ENCODE measurements at places on chromosomes 6 and 20. TPM values are rescaled to one million over a fixed set of nuclear protein-coding genes. Genes with fewer than 3 reads are reported as not detected.
A peak's percentile ranks its signal among the peaks of the same experiment; 100 is the strongest.

GRCh38 chr6:74805916-74806696 is 399.7 kb downstream of the COL12A1 start:
- no peak for DNase-seq

DNA sequence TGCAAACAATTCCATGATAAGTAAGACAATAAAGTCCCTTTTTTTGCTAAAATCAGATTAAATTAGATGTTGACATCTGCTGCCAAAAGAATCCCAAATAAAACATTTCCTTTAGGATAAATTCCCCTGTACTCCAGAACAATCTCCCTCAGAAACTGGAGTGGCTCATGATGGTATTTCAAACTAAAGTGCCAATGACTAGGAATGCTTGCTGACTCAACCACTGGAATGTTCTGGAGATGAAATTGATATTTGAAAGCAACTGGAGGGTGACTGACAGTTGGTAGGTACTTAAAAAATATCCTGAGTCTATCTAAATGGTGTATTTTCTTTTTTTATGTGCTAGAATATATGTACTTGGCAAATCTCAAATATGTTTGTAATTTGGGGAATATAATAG is 350.1 kb upstream of the TSHZ2 start:
- DNase-seq: no peak

DNA sequence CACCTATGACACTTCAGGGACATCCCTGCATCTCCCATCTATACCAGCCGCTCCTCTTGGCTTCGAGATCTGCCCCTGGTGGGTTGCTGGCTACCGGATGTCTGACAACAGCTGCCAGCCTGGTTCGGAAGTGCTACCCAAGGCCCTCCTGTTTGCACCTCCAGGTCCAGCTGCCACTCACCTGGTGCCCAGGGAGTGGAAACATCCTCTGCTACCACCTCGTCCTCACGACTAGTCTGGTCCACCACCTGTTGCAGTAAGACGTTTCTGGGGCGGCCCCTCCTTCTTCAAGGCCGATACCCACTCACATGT is 8.3 kb upstream of the PCMTD2 start:
- no peak for DNase-seq

DNA sequence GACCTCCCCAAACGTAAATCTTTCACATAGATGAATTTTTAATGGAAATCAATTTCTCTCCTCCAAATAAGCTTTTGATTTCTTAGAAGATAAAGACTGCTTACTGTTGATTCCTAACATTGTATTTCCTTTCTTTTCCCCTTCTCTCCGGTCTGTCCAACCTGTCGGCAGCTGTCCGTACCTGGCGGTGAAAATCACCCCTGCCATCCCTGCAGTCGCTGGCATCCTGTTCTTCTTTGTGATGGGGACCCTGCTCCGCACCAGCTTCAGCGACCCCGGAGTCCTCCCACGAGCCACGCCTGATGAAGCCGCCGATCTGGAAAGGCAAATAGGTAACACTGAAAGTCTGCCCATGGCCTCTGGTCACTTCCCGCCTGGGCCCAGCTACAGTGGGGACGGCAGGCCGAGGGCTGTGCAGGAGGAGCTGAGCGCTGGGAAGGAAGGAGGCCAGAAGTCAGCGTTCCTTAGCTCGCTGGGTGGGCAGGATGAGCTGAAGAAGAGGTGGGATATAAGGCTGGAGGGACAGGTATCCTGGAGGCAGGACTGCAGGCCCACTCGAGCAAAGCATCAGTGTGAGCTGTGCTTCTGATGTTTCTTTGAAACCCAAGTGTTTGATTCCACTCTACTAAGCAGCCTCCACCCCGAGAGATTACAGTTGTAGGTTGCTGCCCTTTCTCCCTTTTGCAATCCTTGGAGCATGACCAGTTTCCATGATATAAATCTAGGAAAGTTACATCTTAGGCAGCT is 161.6 kb downstream of the ZDHHC14 start:
- no peak for DNase-seq

GRCh38 chr6:111114482-111114881 is 27.2 kb downstream of the SLC16A10 start:
- DNase-seq: no peak

DNA sequence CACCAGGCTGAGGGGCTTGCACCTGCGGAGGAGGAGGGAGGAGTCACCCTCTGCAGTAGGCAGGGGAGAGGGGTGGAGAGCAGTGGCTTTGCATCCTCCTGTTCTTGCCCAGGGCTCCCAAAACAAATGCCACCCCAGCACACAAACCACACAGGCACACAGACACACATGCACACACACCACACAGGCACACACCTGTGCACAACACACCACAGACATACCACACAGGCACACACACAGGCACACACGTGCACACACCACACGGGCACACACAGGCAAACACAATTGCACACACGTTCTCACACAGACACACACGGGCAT is 26.6 kb downstream of the YTHDF1 start:
- no peak for DNase-seq

DNA sequence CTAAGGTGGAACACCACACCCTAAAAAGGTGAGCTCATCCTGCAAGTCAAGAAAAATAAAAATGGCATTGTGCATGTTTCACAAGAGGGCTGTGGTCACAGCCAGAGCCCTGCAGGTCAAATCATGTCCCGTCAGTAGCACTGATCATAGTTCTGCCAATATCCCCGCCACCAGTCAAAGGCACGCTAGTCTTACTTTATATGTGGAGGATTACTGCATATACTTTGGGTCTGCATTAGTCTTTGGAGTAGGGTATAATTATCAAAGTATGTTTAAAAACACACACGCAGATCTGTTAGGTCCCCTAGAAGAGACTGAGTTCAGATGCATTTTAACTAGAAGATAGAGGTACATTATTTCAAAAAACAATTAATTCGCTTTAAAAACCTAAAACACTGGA is 1.8 kb downstream of the PERP start:
- DNase-seq: no peak

DNA sequence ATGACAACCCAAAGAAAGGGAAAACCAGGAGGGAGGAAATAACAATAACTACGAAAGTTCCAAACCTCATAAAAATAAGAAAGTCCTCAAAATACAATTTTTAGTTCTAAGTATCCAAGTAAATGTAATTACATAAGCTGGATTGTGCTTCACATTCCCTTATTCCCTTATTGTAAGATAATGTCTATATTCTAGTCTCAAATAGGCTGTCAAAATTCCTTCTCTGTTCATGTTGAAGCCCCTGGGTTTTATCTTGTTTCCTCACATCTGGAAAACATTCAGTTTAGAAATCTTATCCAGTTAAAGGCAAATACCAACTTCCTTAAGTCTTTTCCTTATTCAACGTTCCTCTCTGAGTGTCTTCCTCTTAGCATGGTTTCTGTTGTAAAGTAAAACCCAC is 282.3 kb downstream of the CD109 start:
- DNase-seq: no peak

GRCh38 chr6:166007349-166008263 is 160.0 kb downstream of the TBXT start:
- DNase-seq: no peak

DNA sequence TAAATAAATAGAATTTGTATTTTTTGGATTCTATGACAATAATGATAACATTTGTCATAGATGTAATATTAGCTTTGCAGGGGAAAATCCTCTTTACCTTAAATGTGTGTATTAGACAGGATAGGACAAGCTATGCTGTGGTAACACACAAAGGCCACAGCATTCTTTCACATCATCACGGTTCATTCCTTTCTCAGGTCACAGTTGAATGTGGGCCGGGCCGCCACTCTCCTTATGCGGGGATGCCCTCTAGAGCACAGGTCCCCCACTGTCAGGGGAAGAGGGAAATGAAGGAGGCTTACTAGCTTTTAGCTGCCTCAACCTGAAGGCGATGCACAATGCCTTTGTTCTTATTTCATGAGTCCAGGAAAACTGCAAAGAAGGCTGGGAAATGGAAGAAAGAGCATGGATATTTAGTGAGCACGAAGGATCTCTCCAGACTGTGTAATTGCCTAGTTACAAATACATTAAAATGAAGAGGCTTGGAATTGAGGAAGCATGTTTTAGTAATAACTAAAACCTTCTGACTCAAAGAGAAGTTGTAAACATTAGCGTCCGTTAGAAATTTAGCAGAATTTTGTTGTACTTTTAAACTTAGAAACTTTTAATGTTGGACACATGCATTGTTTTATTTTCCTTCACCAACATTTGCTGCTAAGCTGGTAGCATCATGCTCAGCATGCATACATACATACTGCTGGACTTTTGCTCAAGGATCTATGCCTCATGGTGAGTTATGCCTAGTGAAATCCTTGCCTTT is 248.9 kb upstream of the FOXQ1 start:
- DNase-seq: no peak

DNA sequence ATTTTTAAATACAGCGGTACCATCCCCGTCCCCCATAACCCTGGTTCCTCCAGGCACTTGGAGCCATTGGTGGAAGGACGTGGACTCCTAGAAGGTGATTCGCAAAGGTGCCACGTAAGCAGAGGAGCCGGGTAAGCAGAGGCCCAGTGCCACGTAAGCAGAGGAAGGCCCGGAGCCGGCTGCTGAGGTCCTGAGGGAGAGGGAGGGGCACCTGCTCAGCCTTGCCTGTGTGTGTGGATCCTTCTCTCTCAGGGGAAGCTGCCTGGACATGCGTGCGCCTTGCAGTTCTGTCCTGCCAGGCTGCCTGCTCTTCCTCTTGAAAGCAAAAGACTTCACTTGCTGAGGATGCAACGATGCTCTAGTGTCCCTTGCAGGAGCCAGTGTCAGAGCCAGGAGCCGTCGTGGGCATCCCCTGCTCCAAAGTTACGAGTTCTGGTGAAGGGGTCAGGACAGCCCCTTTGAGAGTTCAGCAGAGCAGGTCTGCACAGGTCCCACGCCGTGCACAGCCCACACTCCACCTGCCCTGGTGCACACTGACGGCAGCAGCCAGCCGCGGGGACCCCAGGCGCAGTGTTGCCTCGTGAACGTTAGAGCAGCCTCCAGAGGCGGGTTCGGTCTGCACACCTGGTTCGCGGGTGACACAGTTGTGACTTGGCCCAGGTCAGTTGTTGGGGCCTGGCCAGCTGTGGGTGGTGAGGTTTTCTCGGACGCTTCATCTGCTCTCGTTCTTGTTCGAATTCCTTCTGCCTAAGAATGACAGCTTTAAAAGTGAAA is 1.9 kb upstream of the NKAIN4 start:
- DNase-seq: no peak

DNA sequence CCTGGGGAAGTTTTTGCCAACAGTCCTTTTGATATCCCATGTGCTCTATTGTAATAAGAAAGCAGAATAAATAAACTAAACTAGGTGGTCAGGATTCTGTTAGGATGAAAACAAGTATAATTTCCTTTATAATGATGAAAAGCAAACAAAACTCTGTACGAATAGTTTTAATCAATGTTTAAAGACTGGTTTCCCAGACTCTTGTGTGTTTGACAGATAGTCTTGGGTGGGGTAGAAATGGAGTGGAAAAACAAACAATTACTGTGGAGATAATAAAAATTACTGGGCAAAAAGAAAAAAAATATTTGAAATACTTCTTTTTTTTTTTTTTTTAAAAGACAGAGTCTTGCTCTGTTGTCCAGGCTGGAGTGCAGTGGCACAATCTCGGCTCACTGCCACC is 152.1 kb upstream of the FLRT3 start:
- no peak for DNase-seq

DNA sequence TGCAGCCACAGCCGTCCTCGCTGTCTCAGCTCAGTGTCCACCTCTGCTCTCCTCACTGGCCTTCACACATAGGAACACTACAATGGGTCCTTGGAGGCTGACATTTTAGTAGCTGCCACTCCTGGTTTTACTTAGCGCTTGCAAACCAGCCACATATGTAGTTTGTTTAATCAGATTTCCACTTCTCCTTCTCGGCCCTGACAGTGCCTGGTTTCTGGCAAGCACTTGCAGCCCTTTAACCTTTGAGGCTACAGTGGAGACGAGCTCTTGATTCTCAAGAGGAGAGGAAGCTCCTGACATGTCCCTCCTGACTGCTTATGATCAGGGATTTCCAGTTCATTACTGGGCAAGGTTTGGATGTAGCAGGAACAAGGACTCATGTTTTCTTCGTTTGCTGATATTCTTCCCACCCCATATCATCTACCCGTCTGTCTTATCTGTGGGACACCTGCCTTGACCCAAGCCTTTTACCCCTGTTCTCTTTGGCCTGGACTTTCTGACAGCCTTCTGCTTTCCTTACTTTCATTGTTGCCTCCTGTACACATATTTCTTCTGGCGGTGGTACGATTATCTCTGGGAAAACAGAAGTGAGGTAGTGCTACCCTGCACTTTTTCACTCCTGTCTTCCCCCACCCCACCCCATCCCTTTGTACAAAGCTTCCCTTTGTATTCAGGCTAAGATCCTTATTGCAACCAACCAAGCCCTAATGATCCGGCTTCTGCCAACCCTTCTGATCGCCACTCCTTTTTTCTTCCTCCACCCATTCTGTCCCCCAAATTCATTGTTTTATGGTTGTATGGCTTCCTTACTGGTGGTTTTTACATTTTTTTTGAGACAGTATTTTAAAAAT is 31.2 kb downstream of the CEP43 start:
- DNase-seq: no peak

DNA sequence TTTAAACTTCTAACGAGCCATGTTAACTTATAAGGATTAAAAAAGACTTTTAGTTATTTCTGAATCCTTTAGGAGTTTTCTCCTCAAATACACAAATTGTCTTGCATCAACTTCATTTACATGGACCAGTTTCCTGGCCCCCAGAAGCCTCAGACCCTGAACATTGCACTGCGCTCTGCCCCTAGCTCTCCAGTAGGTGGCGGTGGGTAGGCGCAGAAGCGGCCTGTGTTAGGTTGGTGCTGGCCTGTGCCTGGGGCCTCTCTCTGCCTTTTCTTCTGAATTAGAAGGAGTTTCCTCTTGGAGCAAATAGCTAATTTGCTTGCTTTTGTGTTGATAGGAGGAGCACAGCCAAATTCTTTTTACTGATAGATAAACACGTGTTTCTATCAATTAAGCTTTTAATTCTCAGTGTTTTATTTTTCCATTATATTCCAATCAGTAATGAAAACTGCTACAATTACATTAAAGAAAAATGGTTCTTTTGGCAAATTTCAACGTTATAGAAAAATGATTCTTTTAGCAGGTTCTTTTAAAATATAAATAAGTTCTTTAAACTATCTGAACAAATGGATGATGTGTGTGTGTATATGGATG is 44.4 kb downstream of the DTD1 start:
- DNase-seq: peak; percentile 62

Gene TMEM239
- total RNA-seq: not detected

Gene OR2H1
- total RNA-seq: under 0.01 TPM

Gene GTSF1L
- not detected for total RNA-seq

Gene CRISP3
- total RNA-seq: not detected

Gene ZBTB2
- total RNA-seq: 6.7 TPM

Data from dermis microvascular lymphatic vessel endothelial cell (primary cell).